ENCODE measurements at places on chromosomes 4 and X. TPM values are rescaled to one million over a fixed set of nuclear protein-coding genes. Genes with fewer than 3 reads are reported as not detected.

DNA sequence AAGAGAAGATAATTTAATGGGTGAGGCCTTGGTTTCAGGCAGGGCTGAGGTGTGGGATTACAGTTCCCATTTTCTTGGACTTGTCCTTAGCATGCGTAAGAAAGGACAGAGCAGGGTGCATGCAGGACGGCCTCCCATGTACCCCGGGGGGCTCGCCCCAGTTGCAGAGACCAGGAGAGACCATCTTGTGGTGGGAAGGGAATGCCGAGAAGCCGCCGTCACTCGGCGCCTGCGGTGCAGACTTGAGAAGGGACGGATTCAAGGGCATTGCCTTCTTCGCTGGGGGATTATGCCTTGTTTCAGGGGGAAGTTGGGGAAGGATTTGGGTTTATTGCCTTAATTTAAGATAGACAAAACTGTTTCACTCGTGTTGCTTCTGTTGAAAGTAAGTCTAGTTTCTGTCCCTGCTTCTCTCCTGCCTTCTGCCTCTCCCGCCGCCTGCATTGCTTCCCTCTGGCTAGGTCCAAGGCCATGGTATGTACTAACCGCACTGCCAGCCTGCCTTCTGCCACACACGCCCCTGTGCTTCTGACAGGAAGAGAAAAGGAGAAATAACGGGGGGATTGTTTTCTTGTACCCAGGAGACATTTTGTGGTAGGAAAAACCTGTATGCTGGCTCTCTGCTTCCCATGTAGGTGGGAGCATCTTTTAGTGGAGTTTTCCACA is 175.9 kb downstream of the DCLK2 start:
- no peak for DNase-seq

DNA sequence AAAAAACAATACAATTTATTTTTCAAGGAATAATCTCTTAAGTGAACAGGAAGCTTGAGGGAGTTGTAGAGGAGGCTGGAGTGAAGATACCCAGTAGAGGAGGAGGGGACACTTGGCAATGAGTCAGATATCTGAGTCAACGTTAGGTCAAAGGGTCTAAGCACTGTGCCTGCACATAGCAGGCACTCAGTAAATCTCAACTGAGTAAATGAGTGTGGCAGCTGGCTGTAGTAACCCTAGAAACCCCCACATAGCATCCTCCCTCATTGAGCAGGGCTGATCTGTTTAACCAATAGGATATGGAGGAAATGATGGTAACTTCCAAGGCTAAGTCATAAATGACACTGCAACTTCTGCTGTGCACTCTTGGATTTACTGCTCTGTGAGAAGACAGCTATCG is 186.0 kb upstream of the FAM241A start:
- no peak for DNase-seq

The AMBN gene
- total RNA-seq: not detected

The CXCL13 gene
- not detected for total RNA-seq

DNA sequence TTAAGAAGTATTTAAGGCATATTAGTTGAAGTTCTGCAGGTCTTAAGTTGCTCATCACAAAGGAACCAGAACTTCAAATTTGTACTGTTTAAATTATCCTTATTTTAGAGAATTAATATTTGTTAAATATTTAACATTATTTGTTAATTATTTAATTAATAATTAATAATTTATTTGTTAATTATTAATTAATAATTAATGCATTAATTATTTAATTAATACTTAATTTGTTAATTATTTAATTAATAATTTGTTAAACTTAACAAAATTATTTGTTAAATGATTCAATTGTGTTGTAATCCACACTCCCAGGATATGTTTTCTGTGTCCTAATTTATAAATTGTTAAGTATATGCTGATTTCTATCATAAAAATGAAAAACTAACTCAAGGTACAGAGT is 129.4 kb downstream of the GLRA3 start:
- no peak for DNase-seq

- DNase-seq: no peak
Observed at GRCh38 chr4:140229881-140230280, 75.9 kb upstream of the MAML3 start.

DNA sequence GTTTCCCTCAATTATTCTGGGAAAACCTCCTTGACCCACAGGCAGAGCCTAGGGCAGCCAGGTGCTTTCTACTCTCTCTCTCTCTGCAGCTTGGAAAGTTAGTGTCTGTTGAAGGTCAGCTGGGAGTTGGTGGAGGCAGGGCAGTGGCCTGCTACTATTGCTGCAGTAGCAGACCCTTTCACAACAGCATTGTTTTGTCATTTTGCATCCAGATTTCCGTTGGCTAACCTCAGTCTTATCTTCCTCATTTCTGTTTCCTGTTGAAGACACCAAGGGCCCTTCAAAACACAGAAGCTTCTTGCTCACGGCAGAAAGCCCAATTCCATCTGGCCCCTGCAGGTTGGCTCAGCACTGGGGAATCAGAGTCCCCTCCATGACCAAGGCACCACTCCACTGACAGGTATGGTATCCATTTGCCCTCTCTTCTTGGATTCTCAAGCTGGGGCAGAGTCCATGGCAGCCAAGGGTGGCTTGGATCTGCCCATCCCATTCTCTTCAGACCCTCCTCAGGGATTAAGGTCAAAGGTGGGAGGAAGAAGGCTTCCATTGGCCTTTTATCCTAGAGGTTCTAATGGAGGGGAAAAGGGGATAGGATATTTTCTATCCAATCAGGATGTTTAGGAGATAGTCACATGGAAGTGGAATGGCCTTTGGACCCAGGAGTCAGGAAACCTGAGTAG is 24.6 kb downstream of the VSIG4 start:
- DNase-seq: no peak

The VCX gene
- total RNA-seq: not detected

- DNase-seq: peak; percentile 82
Observed at GRCh38 chr4:56799824-56800756, 21.4 kb downstream of the SPINK2 start.

The FHDC1 gene
- 0.29 TPM for total RNA-seq

The PCSK1N gene
- total RNA-seq: 8.5 TPM

GRCh38 chrX:107154787-107155620 is 36.4 kb upstream of the RBM41 start:
- no peak for DNase-seq

GRCh38 chrX:140723121-140723715 is 13.7 kb downstream of the LINC00632 start:
- DNase-seq: no peak

DNA sequence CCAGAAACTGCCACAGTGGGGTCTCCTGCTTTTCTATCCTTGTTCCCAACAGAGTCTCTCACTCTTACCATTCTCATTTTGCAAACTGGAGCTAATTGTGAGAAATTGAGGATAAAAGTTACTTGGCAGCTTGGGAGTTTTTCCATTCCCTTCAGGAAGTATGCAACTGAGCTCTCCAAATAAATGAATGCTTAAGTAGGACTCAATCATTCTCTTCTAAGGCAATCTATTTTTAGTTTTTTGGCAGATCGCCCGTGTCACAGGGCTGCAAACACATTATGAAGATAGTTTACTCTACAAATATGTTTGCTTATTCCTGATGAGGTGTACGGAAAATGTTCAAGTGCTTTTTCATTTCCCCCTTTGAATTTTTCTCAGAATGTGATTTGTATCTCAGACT is 5.3 kb downstream of the ASB11 start:
- no peak for DNase-seq

GRCh38 chr4:183343730-183344129 is 21.5 kb upstream of the CLDN24 start:
- DNase-seq: no peak

Measured in CD4-positive, alpha-beta memory T cell (primary cell).